Umbilical cord (tissue), 2 donors: ENCODE measurements at places on chromosomes 1 and 21.

DNA sequence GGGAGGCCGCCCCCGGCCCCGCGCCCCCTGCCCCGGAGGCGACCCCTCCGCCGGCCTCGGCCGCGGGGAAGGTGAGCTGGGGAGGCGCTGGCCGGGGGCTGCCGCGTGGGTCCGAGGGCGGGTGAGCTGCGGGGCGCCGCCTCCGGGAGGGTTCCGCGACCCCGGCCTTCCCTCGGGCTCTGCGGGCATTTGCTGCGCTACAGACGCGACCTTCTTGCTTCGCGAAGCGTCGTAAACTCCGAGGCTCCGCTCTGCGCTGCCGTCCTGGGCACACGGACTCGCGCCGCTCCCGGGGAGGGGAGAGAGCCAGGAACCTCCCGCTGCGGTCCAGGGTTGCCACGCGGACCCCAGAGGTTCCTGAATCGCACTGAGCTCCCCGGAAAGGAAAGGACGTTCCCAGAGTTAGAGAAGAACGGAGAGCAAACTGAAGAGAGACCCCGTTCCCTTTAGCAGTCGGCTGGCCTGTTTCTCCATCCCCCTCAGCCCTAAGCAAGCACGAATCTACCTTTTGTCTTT is 345 bp downstream of the SLX9 start:
- DNase-seq = no peak

DNA sequence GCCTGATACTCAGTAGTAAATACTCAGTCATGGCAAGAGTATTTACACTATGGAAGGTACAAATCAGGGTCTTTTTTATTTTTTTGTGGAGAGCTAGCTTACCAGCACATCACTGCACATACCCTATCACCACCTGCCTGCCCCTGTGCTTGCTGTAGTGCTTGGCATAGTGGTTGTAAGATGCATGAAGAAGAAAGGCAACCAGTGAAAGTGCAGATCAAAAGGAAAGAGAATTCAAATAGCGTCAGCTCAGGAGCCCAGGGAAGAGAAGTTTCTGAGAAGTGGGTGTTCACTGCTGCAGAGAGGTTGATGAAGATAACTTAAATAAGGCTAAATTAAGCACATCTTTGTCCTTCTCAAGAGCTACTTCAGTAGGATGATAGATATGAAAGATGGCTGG is 76.0 kb downstream of the DTL start:
- no peak for DNase-seq

DNA sequence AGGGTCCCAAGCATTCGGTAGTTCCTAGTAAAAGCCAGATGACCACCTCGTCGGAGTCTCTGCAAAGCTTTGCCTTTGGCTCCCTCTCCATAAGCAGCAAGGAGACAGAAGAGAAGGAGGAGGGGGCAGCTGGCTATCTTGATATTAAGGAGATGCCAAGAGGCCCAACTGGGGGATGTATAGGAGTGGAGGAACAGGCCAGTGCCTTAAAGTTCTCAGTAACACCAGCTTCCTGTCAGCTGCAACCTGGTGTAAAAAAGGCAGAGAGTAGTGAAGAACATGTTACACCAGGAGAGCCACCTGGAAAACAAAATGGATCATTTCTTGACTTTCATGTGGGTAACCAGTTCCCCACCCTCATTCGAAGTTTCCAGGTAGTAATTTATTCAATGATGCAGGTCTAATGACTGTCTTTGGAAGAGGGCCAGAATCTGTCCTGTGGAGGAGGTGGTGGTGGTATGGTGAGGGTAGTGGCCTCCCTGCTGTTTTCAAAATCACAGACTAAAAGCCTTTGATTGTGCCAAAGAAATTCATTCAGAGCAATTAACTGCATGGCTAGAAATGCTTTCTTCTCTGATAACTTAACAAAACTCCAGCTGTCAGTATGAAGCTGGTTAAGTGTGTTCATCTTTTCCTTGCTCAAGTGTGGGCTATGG is 27.3 kb downstream of the TMEM200B start:
- no peak for DNase-seq

- DNase-seq = no peak
These were observed 70.8 kb upstream of the MPC2 start for GRCh38 chr1:168007691-168008090.

DNA sequence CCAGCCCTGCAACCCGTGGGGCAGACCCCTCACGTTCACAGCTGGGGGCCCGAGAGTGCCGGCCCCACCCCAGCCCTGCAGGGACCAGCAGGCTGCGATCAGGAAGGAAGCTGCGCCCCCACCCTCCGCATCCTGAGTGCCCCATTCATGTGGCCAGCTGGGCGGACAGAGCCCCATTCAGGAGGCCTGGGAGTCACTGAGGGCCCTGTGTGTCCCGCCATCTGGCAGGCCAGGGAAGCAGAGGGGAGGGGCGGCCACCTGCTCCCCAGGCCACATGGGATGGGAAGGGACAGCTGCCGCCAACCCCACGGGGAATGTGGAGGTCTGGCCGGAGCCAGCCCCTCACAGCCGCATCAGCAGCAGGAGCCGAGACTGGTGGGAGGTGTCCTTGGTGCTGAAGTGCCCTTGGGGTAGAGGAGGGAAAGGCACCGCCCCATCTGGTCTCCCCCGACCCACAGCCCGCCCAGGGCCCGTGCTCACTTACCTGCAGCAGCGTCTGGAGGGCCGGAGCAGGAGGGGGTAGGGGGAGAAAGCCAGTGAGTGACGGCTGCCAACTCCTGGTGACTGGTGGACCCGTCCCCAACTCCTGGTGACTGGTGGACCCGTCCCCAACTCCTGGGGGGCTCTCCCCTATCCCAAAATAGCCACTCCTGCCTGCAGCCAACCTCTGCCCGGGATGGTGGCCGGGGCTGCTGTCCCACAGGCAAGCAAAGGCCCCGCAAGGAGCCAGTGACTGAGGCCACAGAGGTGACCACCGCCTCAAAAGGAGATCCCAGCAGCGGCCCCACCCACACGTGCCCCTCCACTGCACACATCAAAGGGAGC is 8.7 kb downstream of the ACAP3 start:
- DNase-seq = no peak

- peak; percentile 47 for DNase-seq
These were observed 434.0 kb upstream of the RUNX1 start for GRCh38 chr21:35482933-35483662.

GRCh38 chr1:169946206-169946605 is 52.5 kb upstream of the SCYL3 start:
- no peak for DNase-seq

GRCh38 chr1:45314266-45314665 is 12.4 kb upstream of the HPDL start:
- DNase-seq = no peak

DNA sequence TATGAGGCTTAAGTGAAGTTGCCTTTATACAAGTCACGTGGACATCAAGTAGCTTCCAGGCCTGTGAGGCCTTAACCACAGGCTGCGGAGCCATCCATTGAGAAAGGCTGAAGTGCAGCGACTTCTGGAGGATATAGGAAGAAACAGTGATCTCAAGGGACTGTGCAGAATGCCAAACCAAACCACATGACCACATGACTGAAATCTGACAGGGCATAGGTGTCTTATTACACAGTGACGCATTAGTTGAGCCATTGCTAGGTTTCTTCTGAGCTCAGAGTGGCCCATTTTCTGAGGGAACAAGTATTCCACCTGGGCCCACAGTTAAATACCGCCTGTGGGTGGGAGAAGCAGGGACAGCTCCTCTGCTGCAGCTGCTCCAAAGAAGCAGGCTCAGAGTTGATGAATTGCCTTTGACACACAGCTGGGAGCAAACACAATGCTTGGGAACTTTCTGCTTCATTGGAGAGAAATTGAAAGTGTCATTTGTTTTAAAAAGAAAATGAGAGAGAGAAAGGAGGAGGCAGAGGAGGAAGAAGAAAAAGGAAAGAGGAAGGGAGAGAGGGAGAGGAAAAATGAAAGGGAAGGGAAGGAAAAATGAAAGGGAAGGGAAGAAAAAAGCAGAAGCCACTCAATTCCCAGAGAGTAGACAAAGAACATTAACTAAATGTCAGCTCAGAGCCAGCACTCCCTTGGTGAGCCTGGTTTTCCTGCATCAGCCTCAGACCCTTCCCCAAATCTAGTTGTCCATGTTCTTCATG is 94.4 kb downstream of the COLGALT2 start:
- peak; percentile 84 for DNase-seq
